ENCODE measurements at places on chromosomes 11 and 22.

- DNase-seq = peak; percentile 30
These were observed 44.2 kb downstream of the FBXO7 start for GRCh38 chr22:32518848-32519247.

DNA sequence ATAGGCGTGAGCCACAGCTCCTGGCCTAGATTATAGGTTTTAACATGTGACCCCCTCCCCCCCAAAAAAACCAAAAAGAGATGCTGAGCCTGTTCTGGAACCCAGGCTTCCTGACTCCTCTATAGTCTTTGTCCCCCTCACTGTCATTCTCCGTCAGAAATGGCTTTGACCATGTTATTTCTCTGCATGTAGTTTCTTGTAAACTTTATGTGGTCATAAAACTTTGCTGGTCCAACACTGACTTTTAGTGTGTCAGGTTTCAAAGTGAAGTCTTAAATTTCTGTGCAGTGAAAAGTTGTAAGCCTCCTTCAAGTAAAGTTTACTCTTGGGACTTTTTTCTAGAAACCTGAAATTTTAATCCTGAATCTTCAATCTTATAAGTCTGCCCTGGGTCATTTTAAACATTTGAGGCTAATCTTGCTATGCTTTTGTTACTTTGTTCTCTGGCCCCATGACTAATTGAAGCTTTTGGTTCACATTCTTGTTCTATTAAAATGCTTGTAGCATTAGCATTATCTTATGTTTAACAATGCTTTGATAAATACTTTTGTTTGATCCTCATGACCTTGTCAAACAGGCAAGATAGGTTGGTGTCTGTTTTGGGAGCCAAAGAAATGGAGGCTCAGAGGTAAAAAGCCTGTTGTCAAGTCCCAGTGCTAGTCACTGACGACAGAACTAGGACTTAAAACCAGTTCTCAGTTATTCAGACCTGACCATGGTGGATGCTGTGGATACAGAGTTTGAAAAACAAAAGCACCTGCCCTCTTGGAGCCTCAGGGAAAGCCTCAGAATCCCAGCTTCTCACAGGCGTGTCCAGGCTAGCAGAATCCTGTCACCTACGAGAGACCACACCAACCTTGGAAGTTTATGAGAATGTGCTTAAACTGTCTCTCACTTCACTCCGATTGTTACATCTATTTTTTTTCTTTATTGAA lies 87.7 kb upstream of the HORMAD2 start:
- DNase-seq = no peak

GRCh38 chr11:3152471-3153110 lies 12.5 kb downstream of the OSBPL5 start:
- DNase-seq = no peak

- no peak for DNase-seq
These were observed 8.0 kb upstream of the IL17REL start for GRCh38 chr22:50020606-50021005.

- DNase-seq = no peak
These were observed 312.1 kb downstream of the NTM start for GRCh38 chr11:131682373-131683015.

GRCh38 chr11:501001-501682 lies 5.9 kb downstream of the RNH1 start:
- DNase-seq = no peak

- DNase-seq = peak; percentile 64
These were observed 129.5 kb upstream of the TBCEL start for GRCh38 chr11:120894202-120894985.

GRCh38 chr22:31449506-31449905 lies 40.1 kb downstream of the EIF4ENIF1 start:
- DNase-seq = no peak

GRCh38 chr11:69697861-69698260 lies 6.0 kb downstream of the FGF19 start:
- no peak for DNase-seq

GRCh38 chr22:38315823-38316363 lies 1.3 kb downstream of the CSNK1E start:
- DNase-seq = peak; percentile 45

DNA sequence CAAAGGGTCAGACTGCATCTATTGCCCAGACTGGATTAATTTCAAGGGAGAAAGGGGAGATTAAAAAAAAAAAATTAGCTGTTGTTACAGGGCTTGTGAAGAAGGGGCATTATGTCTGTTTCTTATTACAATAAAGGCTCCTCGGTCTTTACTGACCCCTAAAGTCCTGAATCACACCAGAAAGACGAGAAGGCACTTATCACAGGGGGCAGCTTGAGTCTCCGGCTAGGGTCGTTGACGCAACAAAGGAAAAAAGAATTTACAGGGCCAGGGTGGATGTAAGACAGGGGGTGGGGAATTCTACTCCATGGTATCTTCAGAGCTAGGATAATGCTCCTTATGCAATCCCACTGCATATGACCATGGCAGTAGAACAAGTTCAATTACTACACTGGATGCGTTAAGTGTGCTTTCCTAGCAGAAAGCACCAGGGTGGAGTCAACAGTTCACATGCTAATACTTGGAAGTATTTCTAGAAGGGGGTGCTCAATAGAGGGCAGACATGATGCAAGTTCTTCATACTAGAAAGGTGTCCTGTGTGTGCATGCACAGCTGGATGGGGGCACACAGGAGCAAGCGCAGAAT lies 16.5 kb downstream of the DDX17 start:
- no peak for DNase-seq

- peak; percentile 22 for DNase-seq
These were observed 929.8 kb upstream of the CNTN5 start for GRCh38 chr11:98090861-98091505.

DNA sequence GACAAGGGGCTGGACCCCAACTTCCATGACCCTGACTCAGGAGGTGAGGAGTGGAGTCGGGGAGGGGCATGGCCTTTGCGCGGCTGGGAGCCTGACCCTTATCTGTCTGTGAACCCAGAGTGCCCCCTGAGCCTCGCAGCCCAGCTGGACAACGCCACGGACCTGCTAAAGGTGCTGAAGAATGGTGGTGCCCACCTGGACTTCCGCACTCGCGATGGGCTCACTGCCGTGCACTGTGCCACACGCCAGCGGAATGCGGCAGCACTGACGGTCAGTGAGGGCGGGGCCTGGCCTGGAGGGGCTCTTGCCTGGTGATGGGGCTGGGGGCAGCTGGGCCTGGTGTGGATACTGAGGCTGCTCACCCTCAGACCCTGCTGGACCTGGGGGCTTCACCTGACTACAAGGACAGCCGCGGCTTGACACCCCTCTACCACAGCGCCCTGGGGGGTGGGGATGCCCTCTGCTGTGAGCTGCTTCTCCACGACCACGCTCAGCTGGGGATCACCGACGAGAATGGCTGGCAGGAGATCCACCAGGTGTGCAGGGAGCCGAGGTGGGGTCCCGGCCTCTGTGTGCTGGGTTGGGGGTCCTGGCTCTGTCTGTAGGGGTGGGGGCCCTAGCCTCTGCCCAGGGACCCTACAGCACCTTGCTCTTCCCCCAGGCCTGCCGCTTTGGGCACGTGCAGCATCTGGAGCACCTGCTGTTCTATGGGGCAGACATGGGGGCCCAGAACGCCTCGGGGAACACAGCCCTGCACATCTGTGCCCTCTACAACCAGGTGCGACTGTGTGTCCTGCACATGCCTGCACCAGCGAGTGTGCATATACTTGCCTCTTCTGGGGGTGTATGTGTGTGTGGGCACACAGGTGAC lies 6.3 kb downstream of the SHANK3 start:
- no peak for DNase-seq

DNA sequence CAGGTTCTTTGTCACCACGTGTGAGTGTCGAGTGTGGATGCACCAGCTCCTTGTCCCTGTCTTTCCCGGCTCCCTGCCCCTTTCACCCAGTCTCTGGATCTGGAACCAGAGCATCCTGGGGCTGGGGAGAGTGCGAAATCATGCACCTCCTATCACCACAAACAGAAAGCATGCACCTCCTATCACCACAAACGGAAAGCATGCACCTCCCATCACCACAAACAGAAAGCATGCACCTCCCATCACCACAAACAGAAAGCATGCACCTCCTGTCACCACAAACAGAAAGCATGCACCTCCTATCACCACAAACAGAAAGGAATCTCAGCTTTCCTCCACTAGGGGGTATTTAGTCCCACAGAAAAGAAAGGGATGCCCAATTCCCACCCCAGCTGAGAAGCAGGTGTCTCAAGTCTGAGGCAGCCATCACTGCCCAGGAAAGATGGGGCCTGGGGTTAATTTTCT lies 5.9 kb upstream of the GLB1L3 start:
- DNase-seq = no peak

DNA sequence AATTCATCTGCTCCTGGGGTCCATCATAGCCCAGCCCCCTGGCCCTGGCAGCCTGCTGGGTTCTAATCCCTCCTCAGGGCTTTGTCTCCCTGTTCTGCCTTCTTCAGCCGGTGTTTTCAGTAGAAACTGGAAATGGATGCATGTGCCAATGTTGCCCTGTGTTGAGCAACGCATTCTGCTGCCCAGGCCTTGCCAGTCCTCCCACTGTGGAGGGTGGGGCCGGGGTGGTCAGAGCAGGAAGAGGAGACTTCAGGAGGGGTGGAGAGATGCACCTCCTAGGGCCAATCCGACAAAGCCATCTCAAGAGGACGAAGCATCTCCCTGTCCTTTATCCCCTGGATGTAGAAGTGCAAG lies 27.6 kb upstream of the ZBTB16 start:
- no peak for DNase-seq

DNA sequence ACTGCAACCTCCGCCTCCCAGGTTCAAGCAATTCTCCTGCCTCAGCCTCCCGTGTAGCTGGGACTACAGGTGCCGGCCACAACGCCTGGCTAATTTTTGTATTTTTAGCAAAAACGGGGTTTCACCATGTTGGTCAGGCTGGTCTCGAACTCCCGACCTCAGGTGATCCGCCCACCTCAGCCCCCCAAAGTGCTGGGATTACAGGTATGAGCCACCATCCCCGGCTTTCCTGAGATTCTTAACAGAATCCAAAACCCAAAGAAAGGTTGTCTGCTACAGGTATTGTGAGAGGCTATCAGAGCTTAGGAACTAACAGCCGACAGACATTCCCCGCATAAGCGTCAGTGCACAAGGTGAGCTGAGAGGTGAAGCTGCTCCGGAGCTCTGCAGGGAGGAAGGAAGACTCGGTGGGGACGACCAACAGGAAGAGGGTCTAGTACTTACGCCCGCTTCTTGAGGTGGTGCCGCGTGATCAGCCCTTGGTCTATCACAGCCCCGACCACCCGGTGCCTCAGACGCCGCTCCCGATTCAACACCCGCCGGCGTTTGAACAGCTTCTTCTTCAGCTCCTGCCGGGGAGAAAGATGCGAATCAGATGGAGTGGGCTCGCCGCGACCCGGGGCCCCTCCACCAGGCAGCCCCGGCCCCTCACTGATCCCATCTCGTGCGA lies 470 bp downstream of the C11orf98 start:
- peak; percentile 88 for DNase-seq

GRCh38 chr11:1779806-1780699 lies 16.3 kb upstream of the CTSD start:
- no peak for DNase-seq

GRCh38 chr11:67261946-67262681 lies 4.2 kb upstream of the GRK2 start:
- DNase-seq = no peak

- DNase-seq = no peak
These were observed 88.4 kb downstream of the CTTN start for GRCh38 chr11:70486731-70487130.

GRCh38 chr11:126817096-126817495 lies 183.5 kb downstream of the KIRREL3 start:
- no peak for DNase-seq

DNA sequence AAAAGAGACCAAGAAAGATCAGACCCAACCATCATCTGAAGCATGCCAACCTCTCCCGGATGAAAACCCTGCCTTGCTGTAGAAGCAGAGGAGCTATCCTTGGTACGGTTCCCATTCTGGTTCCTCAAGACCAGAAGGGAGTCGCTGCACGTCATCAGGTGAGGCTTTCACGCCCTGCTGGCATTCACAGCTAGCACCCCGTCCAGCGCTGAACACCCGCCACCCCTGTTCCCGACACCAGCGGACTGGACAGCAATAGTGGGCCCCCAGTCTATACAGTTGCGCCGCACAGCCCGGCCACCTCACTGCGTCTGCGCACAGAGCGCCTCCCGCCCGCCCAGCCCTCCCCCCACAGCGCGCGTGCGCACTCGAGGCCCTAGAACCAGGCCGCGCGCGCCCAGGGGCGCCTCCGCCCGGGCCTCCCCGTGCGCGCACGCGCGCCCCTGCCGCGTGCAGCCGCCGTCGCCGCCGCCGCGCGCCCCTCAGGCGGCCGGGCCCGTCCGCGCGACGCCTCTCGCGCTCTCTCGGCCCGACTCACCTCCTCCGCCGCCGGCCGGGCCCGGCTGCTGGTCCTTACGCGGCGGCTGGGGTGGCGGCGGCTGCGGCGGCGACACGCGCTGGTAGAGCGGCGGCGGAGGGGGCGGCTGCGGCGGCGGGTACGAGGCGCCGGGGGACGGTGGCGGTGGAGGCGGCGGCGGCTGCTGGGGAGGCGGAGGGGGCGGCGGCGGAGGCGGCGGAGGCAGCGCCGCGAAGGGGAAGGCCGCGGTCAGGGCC lies 706 bp downstream of the SF1 start:
- peak; percentile 63 for DNase-seq

GRCh38 chr11:99795999-99796398 lies 775.2 kb downstream of the CNTN5 start:
- DNase-seq = no peak

GRCh38 chr11:115054570-115055538 lies 376.5 kb downstream of the NXPE2 start:
- no peak for DNase-seq

GRCh38 chr22:24325105-24325757 lies 54.6 kb downstream of the SPECC1L start:
- DNase-seq = peak; percentile 57

- no peak for DNase-seq
These were observed 3.2 kb upstream of the PAX6 start for GRCh38 chr11:31814176-31814868.

DNA sequence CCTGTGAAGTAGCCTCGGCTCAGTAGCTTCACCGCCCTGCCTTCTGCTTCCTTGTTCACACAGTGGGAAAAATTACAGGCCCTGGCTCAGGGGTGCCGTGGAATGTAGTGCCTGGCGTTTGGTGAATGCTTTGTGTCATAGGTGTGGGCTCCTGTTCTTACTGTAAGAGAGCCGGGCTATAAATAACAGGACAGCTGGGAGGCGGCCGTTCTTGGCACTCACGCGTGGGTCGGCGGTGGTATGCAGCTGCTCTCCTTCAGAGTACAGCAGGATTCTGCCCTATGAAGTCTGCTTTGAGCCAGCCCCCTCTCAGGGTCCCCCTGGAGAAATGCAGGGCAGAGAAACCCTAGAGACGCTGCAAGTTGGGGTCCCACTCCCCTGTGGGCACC lies 84.2 kb downstream of the CTTN start:
- peak; percentile 11 for DNase-seq

DNA sequence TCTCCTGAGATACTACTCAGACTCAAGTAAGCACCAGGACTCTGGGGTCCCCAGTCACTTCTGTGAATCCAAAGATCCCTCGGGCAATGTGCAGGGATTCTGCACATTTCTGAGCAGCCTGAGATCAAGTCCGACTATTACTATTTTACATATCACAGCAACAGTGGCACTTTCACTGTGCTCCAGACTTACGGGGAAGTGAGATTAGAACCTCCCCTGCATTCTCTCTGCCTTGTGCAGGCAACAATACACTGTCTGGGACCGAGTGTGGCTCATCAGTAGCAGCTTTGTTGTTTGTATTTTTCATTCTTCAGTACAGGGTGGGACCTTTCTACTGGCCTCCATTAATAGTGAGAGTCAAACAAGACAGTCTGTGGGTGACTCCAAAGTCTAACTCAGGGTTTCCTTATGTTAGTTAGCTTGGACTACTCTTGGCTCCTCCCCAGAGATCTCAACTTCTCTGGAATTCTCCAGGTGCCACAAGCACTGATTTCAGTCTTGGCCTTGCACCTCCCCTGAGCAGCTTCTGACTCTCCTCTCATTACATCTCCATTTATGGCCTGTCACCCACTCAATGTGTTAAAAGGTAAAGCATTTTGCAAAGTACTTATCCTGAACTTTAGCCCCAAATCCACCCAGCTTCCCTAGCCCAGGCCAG lies 76.2 kb upstream of the TOP3B start:
- DNase-seq = no peak
